ENCODE measurements at places on chromosomes 11 and 22.

GRCh38 chr11:86625981-86626380 lies 46.4 kb downstream of the ME3 start:
- DNase-seq, result no peak

DNA sequence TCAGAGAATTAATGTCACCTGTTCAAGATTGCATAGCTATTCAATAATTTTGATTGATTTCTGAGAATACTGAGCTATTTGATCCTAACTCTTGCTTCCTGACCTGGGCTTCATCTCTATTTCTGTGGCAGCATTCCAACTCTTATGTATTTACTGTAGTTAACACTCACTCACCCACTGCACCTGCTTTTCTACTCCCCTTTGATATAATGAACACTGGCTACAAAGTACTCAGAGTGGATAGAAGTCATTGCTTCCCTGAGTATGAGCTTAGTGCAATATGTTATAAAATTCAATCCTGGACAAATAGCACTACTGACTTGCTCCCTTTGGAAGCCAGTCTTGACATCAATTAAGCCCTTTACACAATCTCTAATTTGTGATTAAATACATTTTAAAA lies 117.2 kb downstream of the APIP start:
- DNase-seq, result peak; percentile 24

DNA sequence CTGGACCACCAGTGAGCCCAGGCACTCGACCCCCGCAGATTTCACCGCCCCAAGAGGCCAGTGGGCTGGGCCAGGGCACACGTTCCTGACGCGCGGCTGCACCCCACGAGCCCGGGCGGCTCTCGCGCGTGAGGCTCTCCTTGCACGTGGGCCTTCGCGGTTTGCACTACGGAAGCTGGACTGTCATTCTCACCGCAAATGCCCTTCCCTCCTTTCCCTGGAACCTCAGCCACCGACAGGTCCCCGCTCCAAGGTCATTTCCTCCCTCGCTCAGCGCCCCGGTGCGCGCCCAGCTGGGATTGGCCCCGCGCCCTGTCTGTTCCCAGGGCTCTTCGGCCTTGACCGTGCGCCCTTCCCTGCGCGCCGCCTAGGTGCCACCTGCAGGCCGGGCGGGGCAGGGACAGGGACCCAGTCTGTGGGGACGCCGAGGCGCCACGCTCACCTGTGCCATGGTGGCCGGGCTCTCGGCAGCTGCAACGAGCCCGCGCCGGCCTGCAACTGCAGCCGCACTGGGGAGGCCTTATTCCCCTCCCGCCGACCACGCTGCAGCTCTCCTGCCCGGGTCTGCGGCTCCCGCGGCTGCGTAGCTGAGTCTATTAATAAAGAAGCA lies 2.1 kb upstream of the CPT1A start:
- DNase-seq, result peak; percentile 26

DNA sequence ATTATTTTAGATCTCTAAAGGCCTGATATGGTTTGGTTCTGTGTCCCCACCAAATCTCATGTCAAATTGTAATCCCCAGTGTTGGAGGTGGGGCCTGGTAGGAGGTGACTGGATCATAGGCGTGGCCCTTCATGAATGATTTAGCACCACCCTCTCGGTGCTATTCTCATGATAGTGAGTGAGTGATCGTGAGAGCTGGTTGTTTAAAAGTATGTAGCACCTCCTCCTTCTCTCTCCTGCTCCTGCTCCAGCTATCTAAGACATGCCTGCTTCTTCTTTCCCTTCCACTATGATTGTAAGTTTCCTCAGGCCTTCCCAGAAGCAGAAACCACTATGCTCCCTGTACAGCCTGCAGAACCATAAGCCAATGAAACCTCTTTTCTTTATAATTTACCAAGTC lies 114.1 kb downstream of the SERGEF start:
- no peak for DNase-seq

- DNase-seq, result no peak
Observed at GRCh38 chr11:28086569-28086968, 21.4 kb downstream of the KIF18A start.

DNA sequence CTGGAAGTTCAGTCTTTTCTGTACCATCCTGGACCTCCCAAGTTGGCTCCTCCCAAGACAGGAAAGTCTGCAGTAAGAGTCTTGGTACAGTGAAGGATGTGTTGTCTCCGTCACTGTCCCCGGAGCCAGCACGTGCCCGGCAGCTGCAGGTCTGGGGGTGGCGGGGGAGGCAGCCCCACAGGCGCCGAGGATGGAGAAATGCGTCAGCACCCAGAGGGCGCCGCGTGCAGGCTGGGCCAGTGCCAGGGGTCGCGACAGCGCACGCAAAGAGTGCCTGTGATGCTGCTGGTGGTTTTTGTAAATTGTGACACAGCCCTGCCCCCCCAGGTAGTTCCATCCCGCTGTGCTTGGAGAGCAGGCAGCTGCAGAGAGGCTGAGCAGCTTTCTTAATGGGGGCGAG lies 1200.5 kb downstream of the BRD1 start:
- DNase-seq, result no peak
